Muscle of leg (tissue), 16 donors: ENCODE measurements at places on chromosomes 7 and 10.

DNA sequence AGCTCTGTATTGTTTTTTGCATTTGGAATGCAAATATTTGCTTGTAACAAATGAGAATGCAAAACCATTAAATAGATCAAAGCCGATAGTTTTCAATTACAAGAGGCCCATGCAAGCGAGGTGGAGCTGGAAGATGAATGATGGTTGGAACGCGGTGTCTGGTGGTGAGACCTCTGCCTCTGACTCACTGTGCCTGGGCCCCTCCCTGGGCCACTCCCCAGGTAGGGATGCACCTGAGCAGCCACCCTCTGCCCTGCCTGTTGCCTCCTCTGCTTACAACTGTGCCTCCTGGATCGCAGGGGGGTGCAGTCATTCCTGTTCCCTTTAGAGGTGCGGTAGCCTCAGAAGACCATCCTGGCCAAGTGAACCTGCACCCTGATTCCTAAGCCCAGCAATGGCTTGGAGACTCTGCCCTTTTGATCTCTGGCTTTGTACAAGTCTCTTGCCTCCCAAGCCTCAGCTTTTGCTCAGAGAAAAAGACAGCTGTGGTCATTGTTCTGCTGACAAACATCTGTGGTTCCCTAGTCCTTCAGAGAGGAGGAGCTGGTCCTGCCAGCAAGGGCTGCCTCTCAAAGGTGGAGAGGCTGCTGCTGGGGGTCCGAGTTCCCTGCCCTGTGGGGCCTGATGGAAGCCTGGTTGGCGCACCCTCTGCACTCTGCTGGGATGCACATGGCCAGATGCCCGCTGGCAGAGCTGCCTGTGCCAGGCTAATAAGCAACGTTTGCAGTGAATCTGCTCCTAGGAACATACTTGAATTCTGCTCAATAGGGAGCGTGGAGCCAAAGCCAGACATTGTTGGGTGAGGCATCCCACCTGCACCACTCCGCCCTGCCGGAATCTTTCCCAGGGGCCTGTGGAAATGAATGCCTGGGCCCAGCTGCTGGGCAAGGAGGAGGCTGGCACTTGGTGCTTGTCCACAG, 126.3 kb upstream of the TCERG1L start:
- DNase-seq, result no peak

- no peak for DNase-seq
These were observed 64.7 kb downstream of the SLIT1 start for GRCh38 chr10:97121041-97121440.

DNA sequence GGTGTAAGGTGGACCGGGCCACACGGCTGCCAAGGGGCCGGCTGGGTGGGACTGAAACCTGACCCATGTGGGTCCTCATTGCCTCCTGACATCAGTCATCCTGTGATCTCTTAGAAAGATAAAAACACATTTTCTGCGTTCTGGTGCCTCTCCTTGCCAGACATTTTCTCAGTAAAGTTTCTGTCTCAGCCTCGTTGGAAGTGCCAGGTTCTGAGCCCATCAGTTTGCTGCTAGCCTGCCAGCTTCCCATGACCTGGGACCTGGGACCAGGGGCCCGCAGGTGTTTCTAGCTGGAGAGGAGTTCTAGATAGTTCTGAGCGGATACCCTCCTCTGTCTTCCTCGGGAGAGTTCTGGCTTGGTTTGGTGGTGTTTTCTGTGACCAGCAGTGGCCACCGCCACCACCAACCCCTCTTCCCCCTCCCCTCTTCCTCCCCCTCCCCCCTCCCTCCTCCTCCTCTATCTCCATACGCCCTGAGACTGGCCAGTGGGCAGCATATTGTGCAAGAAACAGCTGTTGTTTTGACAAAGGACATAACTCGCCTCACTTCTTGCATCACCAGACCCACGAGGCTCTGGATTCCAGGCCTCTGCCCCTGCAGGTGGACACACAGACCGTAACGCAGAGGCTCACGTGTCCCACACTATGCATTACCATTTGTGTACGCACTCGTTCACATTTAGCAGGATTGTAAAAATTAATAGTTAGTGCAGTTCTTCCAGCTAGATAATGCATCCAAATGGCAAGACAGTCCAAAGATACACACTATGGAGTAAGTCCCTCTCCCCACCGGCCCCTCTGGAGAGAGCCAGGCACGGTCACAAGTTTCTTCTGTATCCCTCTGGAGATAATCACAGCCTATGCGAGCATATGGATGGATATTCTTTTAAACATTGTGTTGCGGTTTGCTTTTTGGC, 94.6 kb downstream of the CUX1 start:
- DNase-seq, result peak; percentile 57

DNA sequence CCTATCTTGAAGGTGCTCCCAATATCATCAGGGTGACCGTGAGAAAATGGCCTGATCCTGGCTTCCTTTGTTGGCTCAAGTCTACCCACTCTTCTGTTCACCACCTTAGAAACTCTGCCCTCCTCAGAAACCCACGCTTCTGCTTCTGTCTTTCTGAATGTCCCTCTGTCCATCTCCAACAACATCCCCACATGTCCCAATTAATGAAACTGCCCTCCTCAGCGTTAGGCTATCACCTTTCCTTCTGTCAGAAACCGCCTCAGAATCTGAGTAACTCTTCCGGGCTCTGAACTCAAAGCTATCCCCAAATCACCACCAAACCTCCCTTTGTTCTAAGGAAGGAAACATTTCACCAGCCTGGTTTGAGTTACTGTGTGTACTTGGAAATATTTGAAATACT, 315.8 kb upstream of the ZNF32 start:
- DNase-seq, result no peak

DNA sequence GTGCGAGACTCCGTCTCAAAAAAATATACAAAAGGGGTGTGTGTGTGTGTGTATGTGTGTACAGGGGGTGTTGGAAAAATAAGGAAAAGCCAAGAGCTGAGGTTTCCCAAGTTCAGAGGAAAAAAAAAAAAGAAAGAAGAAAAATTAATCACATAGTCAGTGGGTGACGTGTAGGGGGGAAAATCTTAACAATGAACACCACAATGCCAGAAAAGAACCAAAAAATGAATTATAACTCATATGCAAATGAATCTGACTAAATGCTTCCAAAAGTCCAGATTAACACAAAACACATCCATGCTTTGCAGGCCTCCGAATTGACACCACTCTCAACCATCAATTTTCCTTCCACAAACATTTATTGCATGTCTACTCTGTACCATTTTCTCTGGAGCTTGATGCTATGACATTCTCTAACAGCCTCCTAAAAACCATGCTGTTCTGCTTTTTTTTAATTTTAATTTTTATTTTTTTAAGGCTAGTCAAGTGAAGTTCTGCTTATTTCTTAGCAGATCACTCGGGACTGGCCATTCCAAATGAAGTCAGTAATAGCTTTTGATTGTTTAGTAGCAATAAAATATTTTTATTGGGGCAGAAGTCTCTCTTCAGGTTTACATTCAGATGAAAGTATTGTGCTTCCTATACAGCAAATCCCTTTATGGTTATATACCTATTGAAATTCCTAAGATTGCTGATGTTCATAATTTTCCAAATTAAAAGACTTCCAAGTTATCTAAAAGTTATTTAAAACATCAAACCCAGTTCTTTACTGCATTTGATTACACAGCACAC, 133.8 kb downstream of the CNOT4 start:
- no peak for DNase-seq

- DNase-seq, result peak; percentile 65
These were observed 10.8 kb downstream of the LFNG start for GRCh38 chr7:2530071-2530987.

- DNase-seq, result no peak
These were observed 280.3 kb downstream of the AUTS2 start for GRCh38 chr7:69878591-69878990.

DNA sequence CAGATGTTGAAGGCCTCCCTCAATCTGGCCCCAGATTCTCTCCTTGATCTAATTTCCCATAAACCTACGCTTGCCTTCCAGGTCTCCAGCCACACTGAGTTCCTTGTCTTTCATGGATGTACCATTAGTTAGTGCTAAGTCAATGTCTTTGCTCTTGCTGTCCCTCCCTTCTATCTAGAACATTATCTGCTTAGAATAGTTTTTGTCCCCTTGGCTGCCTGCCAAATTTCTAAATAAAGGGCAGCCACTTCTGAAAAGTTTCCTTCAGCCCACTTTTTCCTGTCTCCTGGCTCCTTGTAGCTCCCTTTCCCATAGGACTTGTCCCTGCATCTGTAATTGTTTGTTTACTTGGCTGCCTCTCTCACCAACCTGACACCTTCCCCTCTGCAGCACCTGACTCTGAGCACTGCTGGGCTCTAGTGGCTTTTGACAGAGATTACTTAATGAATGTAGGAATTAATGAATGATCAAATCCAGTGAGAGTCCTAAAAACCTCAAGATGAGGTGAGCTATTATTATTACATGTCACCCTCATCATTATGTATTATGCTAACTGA, 58.3 kb downstream of the CXCL12 start:
- peak; percentile 43 for DNase-seq

DNA sequence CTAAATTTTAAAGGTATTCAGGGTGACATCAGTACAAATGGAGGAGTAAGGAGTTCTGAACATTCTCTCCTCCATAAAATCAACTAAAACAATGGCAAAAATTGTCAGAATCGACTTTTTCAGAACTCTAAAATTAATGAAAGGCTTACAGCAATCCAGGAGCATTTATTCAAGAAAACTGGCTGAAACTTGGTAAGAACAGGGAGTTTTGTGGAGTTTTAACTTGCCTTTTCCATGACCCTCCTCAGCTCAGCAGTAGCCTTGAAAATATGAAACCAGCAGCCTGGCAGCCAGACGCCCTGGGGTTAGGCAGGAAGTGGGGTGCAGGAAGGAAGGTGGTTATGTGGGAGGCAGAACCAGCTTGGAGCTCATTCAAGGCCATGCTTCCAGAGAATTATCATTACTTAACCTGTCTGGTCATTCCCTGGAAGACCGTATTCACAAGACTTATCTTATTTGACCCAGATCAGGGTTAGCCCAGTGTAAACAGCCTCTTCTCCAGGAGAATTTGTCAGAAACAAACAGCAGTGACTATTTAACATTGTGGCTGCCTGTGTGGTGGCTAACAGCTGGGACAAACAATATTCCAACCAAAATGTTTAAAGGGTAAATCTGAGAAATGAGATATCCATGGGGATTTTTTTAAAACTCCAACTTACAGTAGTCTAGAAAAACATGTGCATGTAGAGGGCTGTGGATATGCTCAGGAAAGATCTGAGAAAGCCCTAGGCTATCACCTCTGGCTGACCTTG, 75.7 kb upstream of the MACROH2A2 start:
- no peak for DNase-seq

DNA sequence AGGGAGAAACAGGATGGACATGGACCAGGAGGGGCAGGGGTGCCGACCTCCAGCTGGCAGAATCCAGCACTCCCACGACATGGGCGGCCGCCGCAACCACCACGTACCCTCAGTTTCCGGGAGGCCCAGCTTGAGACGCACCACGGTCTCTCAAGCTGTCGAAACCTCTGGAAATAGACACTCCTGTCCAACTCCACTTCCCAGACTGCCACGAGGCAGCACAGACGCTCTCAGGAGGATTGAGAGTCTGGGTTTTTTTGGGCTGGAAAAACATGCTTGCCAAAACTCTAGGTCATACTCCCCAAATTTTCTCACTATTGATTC, 37.9 kb upstream of the PDGFA start:
- peak; percentile 56 for DNase-seq

GRCh38 chr10:50312464-50313437, 61.4 kb upstream of the ASAH2 start:
- DNase-seq, result no peak

DNA sequence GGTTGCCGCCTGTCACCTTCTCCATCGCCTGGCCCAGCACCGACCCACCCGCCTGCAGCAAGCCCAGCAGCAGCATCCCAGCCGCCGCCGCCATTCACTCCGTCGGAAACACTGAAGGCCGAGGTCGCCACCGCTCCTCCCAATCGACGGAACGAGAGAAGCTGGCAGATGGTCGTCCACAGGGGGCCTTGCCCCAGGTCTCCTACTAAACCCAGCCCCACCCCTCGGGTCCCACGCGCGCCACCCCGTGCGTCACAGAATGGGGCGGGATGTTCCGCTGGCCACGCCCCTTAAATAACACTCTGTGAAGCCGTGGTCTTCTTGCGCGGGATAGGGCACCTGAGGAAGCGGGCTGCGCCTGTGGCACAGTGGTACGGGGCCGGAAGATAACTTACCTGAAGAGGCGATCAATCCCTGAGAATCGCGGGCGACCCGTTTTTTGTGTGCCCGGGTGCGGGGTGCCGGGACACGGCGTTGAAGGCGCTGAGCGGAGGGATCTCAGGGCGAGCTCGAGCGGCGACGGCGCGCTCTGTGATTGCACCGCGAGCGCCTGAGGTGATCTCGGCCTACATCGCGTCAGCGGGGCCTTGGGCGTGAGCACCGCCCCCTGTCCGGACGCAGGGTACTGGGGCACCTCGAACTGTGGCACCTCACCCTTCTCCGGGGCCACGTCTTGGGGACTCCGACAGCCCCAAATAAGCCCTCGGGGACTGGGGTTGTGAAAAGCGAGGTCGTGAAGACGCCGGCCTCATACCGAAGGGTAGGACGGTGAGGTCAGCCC, at the start of gene CYP51A1:
TSS of gene CYP51A1 (minus strand) at position 207 of the 781 bp plus-strand sequence. CDS start at position 94, 113 bp downstream.
- DNase-seq, result peak; percentile 98

GRCh38 chr7:27843584-27844305, 103.8 kb downstream of the TAX1BP1 start:
- DNase-seq, result no peak

DNA sequence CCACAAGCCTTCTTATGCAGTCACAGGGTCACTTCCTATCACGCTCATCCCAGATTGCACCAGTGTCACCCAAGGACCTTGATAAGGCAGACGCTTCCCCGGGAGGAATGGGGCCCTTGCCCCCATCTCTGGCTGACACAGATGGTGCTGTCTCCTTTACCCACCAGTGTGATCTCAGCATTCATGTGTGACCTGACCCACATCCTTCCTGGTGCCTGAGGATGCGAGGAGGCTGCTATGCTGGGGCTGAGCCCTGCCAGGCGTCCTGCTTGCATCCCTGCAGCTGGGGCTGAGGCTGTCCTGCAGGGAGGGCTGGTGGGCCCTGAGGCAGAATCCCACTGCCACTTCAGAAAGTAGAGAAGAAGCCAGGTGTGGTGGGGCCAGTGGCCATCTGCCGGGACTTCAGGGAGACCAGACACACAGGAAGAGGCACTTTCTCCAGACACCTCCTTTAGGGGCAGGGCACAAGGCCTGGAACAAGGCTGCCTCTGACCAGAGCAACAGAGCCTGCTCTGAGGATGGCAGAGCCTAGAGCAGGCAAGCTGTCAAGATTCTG, 35.3 kb downstream of the RASGEF1A start:
- no peak for DNase-seq

- DNase-seq, result peak; percentile 95
These were observed 102.5 kb upstream of the PTN start for GRCh38 chr7:137446025-137446424.

DNA sequence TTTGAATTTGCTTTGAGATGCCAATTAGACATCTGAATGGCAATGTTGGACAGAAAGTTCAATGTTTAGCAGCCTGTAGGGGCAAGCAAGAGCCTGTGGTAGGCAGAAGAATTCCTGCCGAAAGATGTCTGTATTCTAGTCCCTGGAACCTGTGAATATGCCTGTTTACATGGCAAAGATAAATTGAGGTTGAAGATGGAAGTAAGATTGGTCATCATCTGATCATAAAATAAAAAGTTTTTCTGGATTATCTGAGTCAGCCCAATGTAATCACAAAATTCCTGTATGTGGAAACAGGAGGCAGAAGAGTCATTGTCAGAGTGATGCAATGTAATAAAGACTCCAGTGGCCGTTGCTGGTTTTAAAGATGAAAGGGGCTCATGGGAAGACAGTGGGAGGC, 430.5 kb downstream of the MDFIC start:
- DNase-seq, result no peak
